ENCODE measurements at places on chromosomes 4 and X. TPM values are rescaled to one million over a fixed set of nuclear protein-coding genes. Genes with fewer than 3 reads are reported as not detected.

Gene IL15
- 15.4 TPM for total RNA-seq

Gene BEND2
- not detected for total RNA-seq

Gene AMBN
- not detected for total RNA-seq

Gene STS
- total RNA-seq = 2.2 TPM

Gene KIT
- total RNA-seq = 0.02 TPM

Gene PDCL2
- not detected for total RNA-seq

Gene PROM1
- 0.56 TPM for total RNA-seq

Gene SUPT20HL2
- total RNA-seq = not detected

Gene VBP1
- 49.5 TPM for total RNA-seq

Gene WWC2
- 19.3 TPM for total RNA-seq

Gene HTN3
- total RNA-seq = not detected

Gene FGFBP2
- total RNA-seq = 0.12 TPM
